CD4-positive, alpha-beta T cell treated with Interleukin-2 at 100 ng/mL for 4 hours (primary cell): ENCODE measurements at places on chromosomes 11 and 22.

DNA sequence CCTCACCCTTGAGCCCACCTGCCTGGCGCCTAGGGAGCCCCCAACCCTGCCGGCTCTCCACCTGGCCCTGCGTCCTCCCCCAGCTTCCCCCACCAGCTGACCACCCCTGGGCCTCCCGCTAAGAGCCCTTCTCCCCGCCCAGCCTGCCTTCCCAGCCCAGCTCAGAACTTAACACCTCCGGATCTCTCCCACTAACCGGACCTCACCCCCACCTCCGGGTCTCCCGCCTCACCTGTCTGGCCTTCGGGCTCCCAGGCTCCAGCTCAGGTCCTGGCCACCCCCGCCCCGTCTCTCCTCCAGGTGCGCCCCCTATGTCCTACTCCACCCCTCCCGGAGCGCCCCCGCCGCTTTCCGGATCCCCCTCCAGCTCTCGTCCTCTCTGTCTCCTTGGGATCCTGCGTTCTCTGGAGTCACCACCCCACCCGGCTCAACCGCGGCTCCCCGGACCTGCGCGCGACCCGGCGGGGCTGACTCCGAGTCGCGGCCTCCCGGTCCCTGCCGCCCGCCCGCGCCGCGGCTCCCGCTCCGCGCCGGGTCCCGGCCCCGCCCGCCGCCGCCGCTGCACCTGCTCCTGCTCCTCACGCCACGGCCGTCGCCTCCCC, at the start of gene KCNJ11:
Gene KCNJ11 (minus strand): TSS at position 51 of the 602 bp plus-strand sequence. CDS start 568 bp downstream, outside the sequence.
- no peak for DNase-seq

DNA sequence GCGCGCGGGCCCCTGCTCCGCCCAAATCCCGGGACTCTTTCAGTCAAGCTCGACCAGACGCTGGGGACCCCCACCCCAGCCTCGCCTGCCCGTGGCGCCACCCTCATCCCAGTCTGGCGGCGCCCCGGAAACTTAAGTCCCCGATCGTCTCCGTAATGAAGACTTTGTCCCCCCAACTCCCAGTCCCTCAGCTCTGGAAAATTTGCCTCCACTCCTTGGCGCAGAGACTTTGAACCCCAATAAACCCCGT, 348 bp downstream of the PLCB3 start:
- no peak for DNase-seq

DNA sequence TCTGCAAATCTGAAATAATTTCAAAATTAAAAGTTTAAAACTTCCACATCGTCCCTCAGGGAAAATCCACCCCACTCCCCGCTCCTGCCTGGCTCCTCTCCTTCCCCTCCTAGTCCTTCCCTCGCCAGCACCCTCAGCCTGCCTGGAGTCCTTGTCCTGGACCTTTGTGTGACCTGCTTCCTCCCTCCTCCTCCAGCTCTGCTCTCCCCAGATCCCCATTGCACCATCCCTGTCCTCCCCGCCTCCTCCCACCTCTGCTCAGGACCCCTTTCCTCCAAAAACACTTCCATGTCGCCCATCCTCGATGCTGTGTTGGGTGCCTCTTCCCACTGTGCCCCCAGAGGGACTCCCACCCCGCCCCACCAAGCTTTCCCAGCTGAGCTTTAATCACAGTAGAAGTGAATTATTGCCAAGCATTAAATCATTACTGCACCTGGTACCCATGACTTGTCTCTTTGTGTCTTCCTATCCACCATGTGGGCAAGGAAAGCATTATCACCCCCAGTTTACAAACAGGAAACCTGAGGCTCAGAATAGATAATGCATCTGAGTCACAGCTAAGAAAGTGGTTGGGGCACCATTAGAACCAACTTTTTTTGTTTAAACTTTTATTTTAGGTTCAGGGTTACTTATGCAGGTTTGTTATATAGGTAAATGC, 2.4 kb upstream of the ZP1 start:
- no peak for DNase-seq

- no peak for DNase-seq
Measured at GRCh38 chr11:131912134-131912533, 541.7 kb downstream of the NTM start.

DNA sequence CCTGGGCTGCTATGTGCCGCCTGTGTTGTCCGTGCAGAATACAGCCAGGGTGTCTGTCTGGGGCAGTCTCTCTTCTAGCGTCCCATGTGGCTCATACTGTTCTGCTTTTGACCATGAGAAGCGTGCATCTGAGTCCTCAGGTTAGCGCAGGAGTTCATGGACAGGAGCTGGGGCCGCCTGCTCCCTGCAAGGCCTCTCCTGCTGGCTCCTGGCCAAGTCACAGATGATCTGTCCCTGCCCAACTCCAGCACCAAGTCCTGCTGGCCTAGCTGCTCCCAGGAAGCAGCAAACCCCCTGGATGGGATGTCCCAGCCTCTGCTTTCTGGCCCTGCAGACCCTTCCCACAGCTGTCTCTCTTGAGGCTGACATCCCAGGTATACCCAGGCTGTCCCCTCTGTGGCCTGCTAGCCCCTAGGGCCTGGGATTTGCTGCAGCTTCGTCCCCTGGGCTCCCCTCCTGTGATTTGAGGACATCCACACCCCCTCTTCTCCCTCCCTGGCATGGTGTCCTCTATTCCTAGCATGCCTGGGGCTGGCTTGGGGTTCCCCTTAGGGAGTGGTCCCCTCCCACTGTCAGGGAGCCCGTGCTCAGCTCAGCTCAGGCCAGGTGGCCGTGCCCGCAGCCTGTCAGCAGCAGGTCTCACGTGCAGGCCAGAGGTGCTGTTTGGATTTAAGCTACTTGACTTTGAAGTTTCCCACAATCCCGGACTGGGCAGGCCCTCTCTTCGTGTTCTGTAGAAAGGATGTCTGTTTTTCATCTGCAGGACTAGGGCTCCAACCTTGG, 17.8 kb downstream of the PRR5 start:
- DNase-seq: no peak

GRCh38 chr11:36945384-36945783, 347.3 kb upstream of the RAG2 start:
- DNase-seq: no peak

GRCh38 chr22:49015993-49016908, 811.4 kb downstream of the BRD1 start:
- DNase-seq: no peak

GRCh38 chr11:35116762-35117640, 22.0 kb upstream of the CD44 start:
- DNase-seq: no peak

DNA sequence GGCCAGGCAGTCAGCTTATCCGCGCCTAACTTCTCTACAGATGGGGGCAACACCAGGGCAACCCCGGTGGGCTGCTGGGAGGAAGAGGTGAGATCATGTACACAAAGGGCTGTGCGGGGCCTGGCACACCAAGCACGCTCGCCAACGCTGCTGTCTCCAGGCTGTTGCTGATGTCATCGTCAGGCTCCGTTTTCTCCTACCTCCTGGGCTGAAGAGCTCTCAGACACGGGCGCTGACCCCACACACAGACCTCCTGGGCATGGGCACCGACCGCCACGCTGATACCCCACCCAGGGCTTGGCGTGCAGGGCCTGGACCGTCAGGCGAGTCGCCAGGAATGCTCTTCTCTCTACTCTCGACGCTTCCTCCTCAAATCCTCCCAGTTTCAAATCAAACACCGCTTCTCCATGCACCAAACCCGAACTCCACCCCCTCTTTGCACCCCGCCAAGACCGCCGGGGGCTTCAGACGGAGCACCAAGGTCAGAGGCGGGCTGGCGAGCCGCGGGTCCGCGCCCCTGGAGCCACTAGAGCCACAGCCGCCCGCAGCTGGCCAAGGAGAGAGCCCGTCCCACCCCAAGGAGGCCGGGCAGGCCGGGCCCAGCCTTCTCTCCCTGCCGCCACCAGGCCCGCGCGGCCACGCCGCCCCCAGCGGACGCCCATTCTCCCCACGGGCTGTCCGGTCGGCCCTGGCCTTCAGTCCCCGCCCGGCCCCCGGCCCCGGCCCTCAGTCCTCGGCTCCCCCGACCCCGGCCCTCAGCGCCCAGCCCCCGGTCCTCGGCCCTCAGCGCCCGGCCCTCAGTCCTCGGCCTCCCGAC, 772 bp downstream of the SBF1 start:
- peak; percentile 33 for DNase-seq

- DNase-seq: no peak
Measured at GRCh38 chr11:8083088-8083395, 2.0 kb downstream of the TUB start.

- DNase-seq: no peak
Measured at GRCh38 chr11:123272565-123272964, 77.5 kb upstream of the CLMP start.

DNA sequence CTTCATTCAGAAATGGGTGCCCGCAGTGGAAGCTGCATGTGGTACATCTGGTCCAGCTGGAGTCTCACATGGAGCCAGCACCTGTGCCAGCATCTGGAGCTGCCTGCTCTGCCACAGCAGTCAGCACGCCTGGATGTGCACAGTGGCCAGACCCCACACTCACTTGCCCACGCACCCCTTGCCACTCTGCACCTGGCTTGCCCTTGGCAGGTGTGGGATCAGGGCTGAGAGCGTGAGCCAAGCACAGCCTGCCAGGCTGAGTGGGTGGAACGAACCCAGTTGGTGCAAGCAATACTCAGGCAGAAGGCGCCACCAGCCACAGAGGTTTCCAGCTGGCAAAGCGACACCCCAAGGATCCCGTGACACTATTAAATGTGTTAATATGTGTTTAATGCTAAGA, 95.5 kb upstream of the AMOTL1 start:
- DNase-seq: no peak

- DNase-seq: no peak
Measured at GRCh38 chr11:19933132-19933735, 220.6 kb downstream of the NAV2 start.

DNA sequence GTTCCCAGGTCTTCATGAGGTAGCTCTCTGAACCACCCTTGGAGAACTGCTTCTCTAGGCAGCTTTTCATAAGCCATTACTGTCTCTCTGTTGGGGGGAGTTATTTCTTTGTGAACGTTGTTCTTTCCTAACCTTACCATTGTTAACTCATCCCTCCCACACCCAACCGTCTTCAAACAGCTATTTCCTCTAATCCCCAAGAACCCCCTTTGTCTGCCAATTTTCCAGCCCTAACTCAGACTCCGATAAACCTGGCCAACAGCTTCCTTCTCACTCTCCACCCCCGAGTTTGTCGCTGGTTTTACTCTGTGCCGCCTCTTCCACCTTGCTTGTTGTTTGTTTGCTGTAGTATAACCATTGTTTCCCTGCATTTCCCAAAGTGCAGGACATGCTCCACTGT, 131.5 kb downstream of the CCDC34 start:
- DNase-seq: no peak

DNA sequence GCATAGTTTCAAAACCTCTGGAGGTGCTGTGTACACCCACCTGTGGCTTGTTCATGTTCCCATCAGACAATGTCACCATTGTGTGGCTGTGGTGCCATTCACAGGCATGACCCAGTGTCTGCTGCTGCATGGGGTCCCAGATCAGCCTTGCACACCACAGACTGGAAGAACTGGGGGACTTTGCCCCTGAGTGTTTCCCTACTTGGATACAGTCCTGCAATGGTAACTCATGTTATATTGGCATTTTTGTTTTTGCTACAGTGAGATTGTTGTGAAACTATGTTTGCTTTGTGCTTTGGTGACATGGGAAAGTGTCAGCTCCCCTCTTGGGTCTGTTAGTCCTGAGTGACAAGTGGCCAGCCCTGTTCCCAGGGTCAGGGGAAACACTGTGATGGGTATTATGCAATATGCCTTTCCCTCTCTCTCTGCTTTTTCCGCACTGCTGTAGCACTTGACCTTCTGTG, 108.8 kb downstream of the NAV2 start:
- no peak for DNase-seq

DNA sequence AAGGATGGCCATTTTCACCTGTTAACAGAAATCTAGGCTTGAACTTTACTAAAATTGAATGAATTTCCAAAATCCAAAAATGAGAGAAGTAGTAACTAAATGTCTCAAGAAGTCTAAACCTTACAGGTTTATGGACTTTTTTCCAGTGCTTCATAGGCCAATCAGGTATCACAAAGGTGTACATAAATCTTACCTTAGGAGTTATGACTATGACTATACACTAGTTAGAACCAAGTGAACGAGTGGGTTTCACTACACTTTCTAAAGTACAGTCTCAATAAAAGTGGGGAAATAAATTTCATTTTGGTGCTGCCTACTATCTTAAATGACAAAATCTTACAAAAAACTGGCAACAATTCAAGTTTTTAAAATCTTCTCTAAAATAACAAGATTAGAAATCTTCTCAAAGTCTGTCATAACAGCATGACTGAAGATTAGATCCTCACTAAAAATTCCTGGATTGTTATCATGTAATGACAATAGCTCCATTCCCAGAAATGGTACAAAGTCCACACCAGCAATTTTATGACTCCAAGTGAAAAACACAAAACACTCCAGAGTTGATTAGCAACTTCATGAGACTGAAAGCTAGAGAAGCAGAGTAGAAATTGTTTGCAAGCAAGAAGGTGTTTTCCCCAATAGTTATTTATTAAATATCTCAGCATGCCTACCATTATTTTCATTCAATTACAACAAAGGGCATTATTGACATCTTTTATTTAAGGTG, 20.9 kb downstream of the SOX6 start:
- DNase-seq: no peak

DNA sequence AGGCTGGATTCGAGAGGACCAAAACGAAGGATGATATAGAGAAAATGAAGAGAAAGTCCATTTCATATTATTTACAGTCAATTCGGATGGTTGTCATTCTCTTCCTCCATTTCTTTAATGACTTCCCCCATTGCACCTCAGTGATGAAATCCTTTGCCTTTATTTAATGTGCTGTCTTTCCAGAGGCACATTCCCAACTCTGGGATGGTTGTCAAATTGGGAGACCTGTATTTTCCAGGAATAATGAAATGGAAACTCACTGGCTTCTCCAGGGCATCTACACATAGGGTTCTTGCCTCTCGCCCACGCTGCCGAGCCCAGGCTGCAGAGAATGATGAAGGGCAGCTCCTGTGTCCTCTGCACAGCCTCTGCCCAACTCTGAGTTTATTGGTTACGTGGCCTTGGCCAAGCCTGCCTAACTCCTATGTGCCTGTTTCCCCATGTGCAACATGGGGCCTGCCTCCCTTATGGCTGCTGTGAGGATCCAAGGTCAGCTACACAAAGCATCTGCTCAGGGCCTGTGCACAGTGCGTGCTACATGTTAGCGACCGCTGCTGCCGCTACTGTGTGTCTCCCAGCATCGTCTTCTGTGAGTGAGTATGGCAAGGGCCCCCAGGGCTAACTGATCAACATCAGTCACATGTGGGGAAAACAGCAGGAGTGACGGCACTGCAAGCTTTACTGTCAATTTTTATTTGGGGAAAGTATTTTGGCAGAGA, 81.5 kb upstream of the BID start:
- no peak for DNase-seq

GRCh38 chr11:94851864-94852636, 83.9 kb downstream of the AMOTL1 start:
- DNase-seq: no peak

- no peak for DNase-seq
Measured at GRCh38 chr11:28393348-28393747, 285.2 kb downstream of the METTL15 start.

DNA sequence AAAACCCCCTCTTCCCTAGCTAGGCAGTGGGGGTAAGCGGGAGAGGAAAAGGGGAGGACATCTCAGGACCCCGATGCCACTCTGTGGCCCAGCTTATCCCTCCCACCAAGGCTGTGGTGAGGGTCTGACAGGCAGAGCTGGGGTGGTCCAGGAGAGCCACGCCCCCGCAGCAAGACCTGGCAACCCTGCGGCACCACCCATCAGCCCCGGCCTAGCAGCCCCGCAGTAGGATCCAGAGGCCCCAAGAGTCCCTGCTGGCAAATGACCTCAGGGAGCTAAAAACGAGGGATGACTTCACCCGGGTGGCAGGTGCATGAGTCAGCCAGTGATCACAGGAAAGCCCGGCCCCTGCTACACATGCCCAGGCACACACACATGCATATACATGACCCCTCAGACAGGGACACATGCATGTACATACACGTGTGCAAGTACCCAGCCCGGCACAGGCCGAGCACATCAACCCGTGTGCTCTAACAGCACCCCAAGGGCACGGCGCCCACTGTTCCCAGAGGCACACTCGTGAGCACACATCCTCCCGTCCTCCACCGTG, 32.3 kb downstream of the ARVCF start:
- DNase-seq: no peak
